Activated CD4-positive, alpha-beta T cell treated with anti-CD3 and anti-CD28 coated beads, Interleukin-2, amount 10 ng/mL, durations not matched to agents 24 days and 14 days (primary cell): ENCODE measurements at places on chromosomes 1 and 21. TPM values are rescaled to one million over a fixed set of nuclear protein-coding genes. Genes with fewer than 3 reads are reported as not detected.

DNA sequence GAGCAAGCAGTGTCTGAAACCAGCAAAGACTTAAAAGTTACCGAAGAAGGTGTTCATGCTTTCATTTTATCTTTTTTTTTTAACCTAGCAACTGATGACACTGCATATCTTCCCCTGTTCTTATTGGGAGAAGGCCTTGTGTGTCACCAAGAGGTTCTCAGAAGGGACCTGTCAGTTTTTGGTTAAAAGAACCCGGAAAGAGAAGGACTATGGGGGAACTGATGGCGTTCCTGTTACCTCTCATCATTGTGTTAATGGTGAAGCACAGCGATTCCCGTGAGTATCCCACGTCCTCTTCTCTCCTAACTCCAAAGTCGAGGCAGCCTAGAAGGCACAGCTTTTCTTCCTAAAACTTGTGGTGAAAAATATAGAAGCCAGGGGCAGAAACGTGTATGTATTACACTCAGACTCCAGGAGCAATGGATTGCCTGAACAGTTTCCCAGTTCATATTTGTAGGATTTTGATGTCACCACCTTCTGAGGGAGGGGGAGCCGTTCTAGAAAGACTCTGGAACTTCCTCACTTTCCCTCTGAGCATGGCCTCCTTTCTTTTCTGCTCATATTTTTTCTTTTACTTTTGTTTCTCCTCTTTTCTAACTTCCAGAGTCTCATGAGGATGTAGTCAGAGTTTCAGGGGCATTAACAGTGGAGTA lies at the start of gene MR1:
Gene MR1 (plus strand): TSS at position 185 of the 653 bp plus-strand sequence. CDS start 25 bp downstream, at position 210.
- peaks cover 51% of the 10 kb centered on the region for H3K4me1 ChIP-seq
- peak within 1 kb of the TSS; percentile 97 for H3K27ac ChIP-seq
- peaks cover 5% of the 10 kb centered on the region for H3K27me3 ChIP-seq
- peaks cover 13% of the 10 kb centered on the region for H3K36me3 ChIP-seq
- H3K4me3 ChIP-seq = peak within 1 kb of the TSS; percentile 96

GRCh38 chr1:51966559-51966958 lies 23.9 kb downstream of the RAB3B start:
- no peaks in the 10 kb centered on the region for H3K36me3 ChIP-seq
- DNase-seq = no peak
- no peak overlapping the region for H3K27ac ChIP-seq
- H3K4me3 ChIP-seq = no peak overlapping the region
- peaks cover 2% of the 10 kb centered on the region for H3K27me3 ChIP-seq
- no peaks in the 10 kb centered on the region for H3K4me1 ChIP-seq

DNA sequence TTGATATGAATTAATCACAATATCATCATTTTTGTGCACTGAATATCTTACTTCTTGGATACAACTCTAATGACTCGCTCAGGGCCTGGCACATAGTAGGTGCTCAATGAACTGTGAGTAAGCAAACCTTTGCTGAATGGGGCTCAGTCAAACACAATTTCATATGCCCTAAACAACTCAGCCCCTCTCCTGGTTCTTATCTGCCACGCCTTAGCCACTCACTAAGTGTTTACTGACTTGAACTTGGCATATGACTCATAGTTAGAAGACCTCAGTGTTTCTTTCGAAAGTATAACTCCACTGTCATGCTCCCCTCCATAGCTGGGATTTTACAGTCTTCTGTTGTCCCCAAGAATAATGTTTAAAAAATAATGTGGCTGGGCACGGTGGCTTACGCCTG lies 4.8 kb upstream of the IFNLR1 start:
- peaks cover 50% of the 10 kb centered on the region for H3K4me1 ChIP-seq
- DNase-seq = peak; percentile 79
- H3K27me3 ChIP-seq = no peaks in the 10 kb centered on the region
- peak overlapping the region; percentile 22 for H3K4me3 ChIP-seq
- peak overlapping the region; percentile 88 for H3K27ac ChIP-seq
- H3K36me3 ChIP-seq = peaks cover 3% of the 10 kb centered on the region

DNA sequence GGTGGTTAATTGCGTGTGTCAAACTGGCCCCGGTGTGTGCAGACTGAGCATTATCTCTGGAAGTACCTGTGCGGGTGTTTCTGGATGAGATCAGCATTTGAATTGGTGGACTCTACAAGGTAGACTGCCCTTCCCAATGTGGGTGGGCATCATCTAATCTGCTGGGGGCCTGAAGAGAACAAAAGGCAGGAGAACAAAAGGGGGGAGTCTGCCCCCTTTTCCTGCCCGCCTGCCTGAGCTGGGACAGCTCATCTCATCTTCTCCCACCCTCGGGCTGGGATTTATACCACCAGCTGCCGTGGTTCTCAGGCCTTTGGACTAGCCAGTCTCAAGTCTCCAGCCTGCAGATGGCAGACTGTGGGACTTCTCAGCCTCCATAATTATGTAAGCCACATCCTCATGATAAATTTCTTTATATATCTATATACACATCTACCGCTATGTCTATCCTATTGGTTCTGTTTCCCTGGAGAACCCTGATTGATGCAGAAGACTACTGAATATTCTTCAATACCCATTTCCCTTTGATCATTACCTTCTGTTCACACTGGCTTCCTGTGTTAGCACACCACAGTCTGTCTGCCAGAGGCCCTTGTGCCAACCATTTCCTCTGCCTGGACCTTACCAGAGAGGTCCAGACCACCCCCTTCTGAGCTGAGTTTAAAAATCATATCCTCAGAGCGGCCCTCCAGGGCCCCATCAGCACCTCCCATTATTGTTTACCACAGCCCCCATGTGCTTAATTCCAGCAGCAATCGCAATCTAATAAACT lies 25.2 kb downstream of the RCAN1 start:
- peaks cover 2% of the 10 kb centered on the region for H3K36me3 ChIP-seq
- H3K4me1 ChIP-seq = peaks cover under 1% of the 10 kb centered on the region
- H3K4me3 ChIP-seq = no peak overlapping the region
- no peak for DNase-seq
- no peaks in the 10 kb centered on the region for H3K27me3 ChIP-seq
- no peak overlapping the region for H3K27ac ChIP-seq

DNA sequence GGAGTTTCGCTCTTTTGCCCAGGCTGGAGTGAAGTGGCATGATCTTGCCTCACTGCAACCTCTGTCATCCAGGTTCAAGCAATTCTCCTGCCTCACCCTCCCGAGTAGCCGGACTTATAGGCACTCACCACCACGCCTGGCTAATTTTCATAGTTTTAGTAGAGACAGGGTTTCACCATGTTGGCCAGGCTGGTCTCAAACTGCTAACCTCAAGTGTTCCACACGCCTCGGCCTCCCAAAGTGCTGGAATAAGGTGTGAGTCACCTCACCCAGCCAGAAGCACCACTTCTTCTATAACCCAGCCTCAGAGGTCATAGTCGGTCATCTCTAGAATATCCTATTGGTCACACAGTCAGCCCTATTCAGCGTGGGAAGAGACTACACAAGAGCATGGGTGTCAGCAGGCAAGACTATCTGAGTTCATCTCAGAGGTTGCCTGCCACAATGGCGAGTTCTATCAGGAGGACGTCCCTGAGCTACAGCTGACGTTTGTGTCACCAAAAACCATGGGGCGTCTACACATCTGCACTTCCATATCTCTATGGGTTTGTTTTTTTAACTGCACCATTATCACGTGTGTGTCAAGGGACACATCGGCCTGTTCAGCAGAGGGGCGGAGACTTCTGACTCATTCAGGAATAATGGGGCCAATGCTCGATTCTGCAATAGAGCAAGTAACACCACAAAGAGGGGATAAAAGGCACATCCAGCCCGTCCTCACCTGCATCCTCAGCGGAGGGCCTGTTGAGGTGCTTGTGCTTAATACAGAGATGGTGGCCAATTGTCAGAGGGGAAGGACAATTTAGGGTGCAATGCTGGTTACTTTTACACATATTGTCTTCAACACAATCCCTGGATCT lies 256.3 kb upstream of the IRF2BP2 start:
- peaks cover 35% of the 10 kb centered on the region for H3K4me1 ChIP-seq
- H3K4me3 ChIP-seq = no peak overlapping the region
- no peaks in the 10 kb centered on the region for H3K36me3 ChIP-seq
- no peaks in the 10 kb centered on the region for H3K27me3 ChIP-seq
- H3K27ac ChIP-seq = peak overlapping the region; percentile 52

DNA sequence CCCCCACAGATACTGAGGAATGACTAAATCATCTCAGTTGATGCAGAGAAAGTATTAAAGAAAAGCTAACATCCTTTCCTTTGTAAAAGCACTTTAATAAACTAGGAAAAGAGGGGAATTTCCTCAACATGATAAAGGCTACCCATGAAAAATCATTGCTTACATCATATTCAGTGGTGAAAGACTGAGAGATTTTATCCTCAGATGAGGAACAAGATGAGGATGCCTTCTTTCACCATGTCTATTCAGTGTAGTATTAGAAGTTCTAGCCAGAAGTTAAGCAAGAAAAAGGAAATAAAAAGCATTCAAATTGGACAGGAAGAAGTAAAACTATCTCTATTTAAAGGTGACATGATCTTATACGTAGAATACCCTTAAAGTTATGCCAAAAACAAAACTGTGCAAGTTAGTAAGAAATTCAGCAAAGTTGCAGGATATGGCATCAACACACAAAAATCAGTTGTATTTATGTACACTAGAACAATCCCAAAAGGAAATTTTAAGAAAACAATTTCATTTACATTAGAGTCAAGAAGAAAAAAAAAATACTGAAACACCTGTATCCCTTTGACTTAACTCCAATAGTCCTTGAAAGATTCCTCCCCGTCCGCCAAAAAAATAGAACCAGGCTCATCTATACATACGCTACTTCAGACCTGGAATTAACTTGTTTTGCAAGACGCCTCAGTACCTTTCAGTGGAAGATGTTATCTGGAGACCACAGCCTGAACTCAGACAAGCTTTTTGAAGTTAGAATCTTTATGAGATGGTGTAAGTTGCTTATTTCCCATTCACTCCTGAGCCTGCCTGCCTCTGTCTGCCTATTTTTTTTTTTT lies 17.5 kb downstream of the ZMYM4 start:
- H3K4me1 ChIP-seq = peaks cover 22% of the 10 kb centered on the region
- no peak for DNase-seq
- H3K27me3 ChIP-seq = no peaks in the 10 kb centered on the region
- H3K4me3 ChIP-seq = peak overlapping the region; percentile 2
- H3K36me3 ChIP-seq = peaks cover 25% of the 10 kb centered on the region

Gene CFHR3
- total RNA-seq = not detected in 2 replicates

- H3K27me3 ChIP-seq = no peaks in the 10 kb centered on the region
- H3K27ac ChIP-seq = no peak overlapping the region
These were observed 400.0 kb upstream of the TMPRSS15 start for GRCh38 chr21:18803624-18804023.

GRCh38 chr1:245842106-245842505 lies 665.0 kb downstream of the SMYD3 start:
- H3K36me3 ChIP-seq = no peaks in the 10 kb centered on the region
- H3K4me3 ChIP-seq = no peak overlapping the region
- DNase-seq = no peak
- no peak overlapping the region for H3K27ac ChIP-seq
- no peaks in the 10 kb centered on the region for H3K4me1 ChIP-seq

Gene CELA3B
- not detected in 2 replicates for total RNA-seq

DNA sequence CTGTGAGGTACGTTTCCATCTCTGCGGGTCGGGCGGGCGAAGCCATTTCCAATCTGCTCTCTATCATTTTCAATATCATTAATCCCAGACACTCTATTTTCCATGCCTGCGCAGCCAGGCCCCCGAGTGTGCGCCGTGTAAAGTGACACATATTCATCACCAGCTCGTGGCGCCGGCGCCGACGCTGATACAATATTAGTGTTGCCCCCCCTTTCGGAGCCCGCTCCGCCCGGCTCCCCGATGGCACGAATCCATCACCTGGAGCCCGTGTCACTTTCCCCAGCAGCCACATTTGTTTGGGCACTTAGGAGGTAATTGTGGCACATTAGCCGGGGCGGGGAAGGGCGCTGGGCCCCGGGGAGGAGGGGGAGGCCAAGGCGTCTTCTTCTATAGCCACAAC lies 33.7 kb upstream of the DMBX1 start:
- DNase-seq = no peak
- no peaks in the 10 kb centered on the region for H3K4me1 ChIP-seq
- no peaks in the 10 kb centered on the region for H3K36me3 ChIP-seq
- no peak overlapping the region for H3K4me3 ChIP-seq
- H3K27me3 ChIP-seq = peaks cover 46% of the 10 kb centered on the region

- DNase-seq = no peak
- no peak overlapping the region for H3K27ac ChIP-seq
- H3K27me3 ChIP-seq = no peaks in the 10 kb centered on the region
- H3K4me3 ChIP-seq = no peak overlapping the region
- H3K36me3 ChIP-seq = no peaks in the 10 kb centered on the region
These were observed 47.8 kb upstream of the PBX1 start for GRCh38 chr1:164511001-164511705.

Gene NGF
- not detected in 2 replicates for total RNA-seq

Gene RPS6KC1
- 7.0 and 7.5 TPM in 2 replicates for total RNA-seq

Gene MACO1
- total RNA-seq = 14.3 and 15.3 TPM in 2 replicates
